ENCODE measurements at places on chromosomes 3 and 15.

- DNase-seq = no peak
Measured at GRCh38 chr3:61035573-61035972, 215.7 kb downstream of the FHIT start.

DNA sequence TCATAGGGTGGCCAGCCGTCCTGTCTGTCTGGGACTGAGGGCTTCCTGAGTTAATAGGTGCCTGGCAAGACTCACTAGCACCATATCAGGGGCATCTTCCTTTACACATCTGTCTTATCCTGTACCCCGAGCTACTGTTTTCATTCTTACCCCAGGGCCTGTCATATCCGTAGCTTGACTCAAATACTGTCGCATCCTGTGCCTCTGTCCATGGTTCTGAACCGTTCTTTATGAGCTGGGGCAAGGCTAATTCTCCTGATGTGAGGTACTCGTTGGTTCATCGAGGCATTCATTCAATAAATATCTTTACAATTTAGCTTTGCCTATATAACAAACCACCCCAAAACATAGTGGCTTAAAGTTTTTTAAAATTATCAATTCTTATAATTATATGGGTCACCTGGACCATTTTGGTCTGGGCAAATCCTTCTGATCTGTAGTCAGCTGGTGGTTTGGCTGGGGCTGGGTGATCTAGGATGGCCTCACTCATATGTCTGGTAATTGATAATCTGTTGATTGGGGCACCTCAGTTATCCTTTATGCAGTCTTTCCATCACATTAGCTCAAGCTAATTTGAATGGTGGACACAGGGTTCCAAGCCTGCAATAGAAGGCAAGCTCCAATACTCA, 121.2 kb downstream of the TLE3 start:
- no peak for DNase-seq

DNA sequence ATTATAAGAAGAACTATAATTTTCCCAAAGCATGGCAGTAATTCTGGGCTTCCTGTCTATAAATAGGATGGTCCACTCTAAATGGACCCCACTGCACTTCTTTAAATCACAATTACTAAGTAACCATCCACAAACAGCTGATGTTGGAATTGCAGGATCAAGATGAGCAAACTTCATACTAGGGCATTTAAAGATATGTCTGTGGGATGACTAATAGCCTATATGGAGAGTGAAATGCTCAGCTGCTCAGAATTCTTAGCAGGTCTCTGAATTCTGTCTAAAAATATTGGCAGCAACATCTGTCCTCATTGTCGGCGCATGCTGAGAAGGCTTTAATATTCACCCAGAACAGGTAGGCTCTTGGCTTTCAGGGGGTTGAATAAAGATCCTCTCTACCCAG, 140.4 kb downstream of the SATB1 start:
- no peak for DNase-seq

DNA sequence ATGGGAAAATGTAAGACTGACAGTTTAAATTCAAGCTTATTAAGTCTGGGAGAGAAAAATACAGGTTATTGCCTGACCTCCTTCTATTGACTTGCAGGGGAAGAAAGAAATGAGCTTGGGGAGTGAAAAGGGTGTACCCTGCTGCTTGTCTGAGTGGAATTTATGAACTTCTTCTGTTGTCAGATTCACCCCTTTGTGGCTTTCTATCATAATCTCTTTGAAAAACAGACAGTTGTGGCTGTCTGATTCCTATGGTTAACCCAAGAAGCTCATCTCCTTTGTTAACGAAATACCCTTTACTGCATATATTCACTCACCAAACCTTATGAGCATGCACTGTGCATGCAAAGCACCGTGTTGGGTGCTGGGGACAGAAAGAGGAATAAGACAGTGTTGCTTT, 22.5 kb downstream of the GPD1L start:
- no peak for DNase-seq

DNA sequence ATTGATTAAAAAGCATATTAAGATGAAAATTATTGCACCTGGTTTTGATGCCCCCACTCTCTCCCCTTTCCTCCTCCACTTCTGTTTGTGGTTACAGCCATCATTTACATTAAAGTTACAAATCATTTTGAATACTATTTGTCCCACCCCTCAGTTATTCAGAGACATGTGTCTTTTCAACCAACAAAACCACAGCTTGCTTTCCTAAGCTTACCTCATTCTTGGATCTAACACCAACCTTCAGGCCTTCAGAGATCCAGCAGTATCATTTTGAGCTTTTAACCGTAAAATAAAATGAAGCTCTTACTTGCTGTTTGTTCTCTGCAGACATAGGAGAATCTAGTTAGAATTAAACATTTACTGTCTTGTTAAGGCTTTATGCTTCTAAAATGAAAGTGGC, 4.7 kb downstream of the PXYLP1 start:
- DNase-seq = no peak

- no peak for DNase-seq
Measured at GRCh38 chr3:42300013-42300412, 34.0 kb upstream of the CCK start.

GRCh38 chr15:90184786-90185704, 16.1 kb upstream of the SEMA4B start:
- DNase-seq = peak; percentile 78

- no peak for DNase-seq
Measured at GRCh38 chr3:109154979-109155378, 18.5 kb downstream of the C3orf85 start.

DNA sequence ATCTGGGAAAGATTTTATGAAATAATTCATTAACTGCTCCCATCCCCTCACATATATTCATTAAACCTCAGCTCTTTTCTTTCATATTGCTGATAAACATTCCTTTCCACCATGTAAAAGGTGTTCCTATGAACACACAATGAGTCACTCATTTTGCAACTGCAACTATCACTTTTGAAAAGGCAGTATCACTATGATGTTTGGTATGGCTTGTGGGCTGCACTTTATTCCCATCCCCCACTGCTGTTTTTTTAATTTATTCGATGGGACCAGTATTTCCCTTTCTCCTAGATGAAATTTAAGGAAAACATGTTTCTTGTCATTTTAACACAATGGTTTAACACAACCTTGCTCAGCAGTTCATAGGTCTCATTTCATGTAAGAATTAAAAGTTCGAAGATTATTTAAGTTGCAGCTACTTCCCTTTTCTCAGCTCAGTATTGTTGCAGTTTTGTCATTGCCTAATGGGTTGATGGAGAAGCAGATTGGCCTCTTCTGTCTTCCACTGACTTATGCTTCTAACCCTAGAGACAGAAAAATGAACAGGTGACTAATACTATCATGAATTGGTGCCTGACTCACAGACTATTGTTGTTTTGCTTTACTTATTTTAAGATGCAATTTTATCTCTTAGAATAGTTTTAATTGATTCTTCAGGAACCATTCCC, 280.3 kb downstream of the ZPLD1 start:
- DNase-seq = peak; percentile 2

Measured in GM12891 (cell line).